ENCODE measurements at places on chromosomes 12 and 14.
A peak's percentile ranks its signal among the peaks of the same experiment; 100 is the strongest.

- peak; percentile 19 for DNase-seq
These were observed 59.9 kb downstream of the CCDC92 start for GRCh38 chr12:123912415-123913380.

- DNase-seq = no peak
These were observed 17.7 kb downstream of the TBK1 start for GRCh38 chr12:64469455-64470142.

GRCh38 chr14:64983439-64984310 lies 3.0 kb upstream of the FNTB start:
- no peak for DNase-seq

GRCh38 chr12:52013626-52014310 lies 7.0 kb downstream of the TAMALIN start:
- no peak for DNase-seq

GRCh38 chr12:122996188-122996601 lies 15.7 kb downstream of the ARL6IP4 start:
- DNase-seq = no peak

DNA sequence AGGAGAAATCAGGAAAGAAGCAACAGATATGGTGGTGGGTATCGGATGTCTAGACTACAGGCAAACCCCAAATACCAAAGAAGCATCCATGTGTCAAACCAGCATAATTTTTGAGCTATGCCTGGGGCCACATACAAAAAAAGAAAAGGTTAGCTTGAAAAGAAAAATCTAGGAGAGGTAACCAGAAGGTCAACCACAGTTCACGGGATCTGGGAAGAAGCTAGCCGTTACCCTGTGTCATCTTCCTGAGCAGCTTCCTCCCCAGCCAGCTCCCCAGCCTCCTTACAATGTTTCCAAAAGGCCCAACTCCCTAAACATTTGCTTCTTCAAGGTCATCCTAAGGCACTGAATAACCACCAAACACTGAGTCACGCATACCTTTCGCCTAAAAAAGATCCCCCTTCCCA lies 3.1 kb downstream of the SINHCAF start:
- DNase-seq = no peak

DNA sequence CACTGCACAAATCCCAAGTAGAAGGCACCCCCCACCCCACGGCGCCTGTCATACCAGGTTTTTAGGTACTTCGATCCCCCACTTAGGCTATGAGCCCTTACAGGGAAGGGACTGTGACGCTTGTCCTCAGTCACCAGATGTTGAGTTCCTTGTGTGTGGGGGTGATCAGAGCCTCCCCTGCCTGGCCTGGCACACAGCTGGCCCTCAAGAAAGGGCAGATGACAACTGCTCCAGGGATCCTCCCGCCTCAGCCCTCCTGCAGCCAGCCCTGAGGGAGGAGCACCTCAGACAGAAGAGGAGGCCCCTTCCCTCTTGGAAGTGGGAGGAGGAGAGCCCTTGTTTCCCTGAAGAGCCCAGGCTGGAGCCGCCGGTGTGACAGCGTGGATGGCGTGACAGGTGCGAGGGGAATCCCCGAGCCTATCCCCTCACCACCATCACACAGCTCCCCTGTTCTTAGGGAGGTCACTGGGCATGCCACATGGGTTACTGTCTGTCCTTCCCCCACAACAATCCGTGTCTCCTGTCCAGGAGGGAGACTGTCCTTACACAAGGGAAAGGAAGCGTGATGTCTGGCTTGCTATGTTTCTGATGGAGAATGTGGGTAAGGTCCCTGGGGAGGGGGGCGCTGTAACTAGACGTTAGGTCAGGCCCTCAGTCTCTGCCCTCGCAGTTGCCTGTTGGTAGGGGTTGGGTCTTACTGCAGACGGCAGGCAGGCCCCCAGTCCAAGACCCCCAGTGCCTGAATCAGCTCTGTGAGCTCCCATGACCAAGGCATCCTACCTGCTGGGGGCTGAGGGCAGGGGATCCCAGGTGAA lies 31.4 kb downstream of the P2RX4 start:
- DNase-seq = no peak

DNA sequence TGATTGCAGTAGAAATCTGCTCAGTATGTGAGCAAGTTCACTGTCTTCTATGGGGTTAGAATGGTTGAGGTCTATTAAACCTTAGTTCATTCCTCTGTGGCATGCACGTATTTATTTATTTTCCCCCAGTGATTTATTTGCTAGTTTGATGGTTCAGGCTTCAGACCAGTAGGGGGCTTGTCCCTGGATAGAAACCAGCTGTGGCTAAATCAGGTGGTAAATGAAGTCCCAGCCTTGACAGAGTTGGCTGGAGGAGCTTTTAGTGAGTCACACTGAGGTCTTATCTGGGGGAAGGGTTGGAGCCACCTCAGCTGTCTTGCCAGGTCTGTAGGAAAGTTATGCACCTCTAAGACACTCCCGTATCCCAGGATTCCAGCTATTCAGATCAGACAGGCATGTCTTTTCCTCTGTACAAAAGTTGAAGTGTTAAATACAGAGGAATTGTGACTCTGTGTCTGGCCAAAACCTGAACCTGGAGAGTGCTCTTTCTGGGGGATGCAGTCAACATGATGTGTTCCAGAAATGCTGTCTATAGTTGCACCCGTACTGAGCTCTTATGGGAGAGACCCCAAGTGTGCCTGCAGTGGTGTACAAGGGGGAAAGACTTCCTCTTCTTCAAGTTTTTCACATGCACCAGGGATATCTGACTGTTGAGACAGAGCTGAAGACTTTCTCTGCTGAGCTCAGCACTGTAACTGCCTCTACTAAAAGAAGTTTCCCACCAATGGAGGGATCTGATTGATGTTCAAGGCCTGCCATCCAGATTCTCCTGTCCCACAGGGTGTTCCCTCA lies 1322.1 kb downstream of the TMEM121 start:
- no peak for DNase-seq

DNA sequence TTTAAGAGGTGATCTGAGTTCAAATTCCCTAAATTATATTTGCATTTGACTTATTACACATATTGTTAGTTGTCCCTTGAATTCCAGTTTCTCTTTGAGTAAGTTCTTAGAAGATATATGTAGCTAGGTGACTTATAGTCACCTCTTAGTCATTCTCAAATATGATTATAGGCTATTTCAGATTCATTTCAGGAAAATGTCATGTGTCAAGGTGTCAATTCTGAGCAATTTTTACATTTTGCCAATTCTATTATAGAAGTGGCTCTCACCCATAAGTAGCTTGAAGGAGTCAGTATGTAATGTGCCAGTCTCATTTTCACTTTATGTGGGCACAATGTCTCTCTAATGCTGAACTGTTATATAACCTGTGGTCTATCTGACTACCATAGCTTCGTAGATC lies 623.4 kb downstream of the DIO2 start:
- DNase-seq = no peak

GRCh38 chr14:95507174-95507573 lies 9.3 kb downstream of the SYNE3 start:
- DNase-seq = no peak

- no peak for DNase-seq
These were observed 145.0 kb downstream of the CAND1 start for GRCh38 chr12:67414011-67414715.

DNA sequence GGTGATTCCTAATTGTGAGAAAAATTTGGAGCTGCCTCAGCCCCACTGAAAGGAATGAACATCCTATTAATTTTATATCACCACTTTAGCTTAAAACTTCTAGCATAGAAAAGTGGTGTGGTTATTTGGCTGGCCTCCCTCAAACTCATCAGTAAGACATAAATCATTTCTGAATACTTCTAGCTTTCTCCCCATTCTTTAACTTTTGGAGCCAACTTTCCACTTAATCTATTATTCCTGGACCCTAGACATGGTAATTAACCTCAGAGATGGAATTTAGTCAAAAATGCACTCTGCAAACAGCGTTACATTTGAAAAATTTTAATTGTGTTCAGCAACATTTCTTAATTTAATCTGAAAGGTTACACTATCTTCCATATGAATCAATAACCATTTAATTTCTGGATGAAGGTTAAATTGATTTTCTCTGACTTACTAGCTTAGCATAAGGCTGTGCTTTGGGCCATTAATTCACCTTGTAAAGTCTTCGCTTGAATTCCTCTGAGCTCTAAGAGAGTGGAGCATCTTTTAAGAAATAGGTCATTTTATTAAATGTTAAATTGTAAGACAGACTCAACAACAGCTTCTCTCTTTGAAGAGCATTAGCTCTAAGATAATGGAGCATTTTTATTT lies 753.6 kb upstream of the STXBP6 start:
- DNase-seq = no peak

DNA sequence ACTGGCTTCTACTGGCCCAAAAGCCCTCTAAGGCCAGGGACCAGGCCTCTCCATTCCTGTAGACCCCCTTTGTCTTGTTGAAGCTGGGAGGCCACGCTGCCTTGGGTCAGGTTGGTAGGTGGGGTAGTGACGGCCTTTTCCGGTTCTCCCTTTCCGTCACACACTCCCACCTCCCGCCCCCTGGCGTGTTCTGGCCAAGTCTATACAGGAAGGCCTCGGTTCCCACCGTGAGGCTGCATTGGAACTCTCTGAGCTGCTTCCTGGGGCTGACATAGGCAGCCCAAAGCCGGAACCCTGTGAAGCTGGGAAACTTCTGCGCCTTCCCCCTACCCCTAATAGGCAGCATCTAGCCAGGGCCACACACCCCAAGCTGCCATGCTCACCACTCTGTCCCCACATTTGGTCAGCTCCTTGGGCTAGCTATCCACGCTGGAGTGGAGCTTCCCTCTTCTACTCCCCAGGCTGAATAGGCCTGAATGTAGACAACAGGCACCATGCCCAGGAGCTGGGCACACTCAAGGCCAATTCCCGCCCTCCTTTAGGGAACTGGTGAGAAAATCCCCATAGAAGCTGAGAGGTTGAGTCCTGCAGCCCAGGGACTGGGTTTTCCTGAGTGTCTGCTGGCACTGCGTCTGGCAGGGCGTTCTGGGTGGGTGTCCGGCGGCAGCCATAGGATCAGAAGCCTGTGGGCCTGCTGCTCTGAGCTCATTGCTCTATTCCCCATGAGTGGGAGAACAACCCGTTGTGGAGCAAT lies 35.7 kb downstream of the RIN3 start:
- no peak for DNase-seq

- DNase-seq = no peak
These were observed 4.4 kb upstream of the CTDSP2 start for GRCh38 chr12:57850854-57851430.

- DNase-seq = no peak
These were observed 217.0 kb downstream of the SLC41A2 start for GRCh38 chr12:104741077-104741476.

- no peak for DNase-seq
These were observed 21.7 kb downstream of the ANKRD13A start for GRCh38 chr12:110020956-110021355.

DNA sequence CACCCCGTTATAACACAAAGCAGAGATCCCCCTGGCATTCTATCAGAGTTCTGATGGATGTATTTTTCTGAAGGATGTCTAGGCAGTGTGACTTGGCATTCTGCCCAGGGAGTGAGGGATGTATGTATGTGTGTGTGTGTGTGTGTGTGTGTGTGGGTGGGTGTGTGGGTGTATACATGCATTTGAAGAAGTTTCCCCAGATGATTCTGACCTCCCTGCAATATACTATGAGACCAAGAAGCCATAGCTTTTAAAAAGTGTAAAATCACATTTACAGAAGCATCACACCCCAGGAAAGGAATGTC lies 59.7 kb upstream of the NAP1L1 start:
- DNase-seq = no peak

GRCh38 chr14:78440356-78440894 lies 270.3 kb downstream of the NRXN3 start:
- no peak for DNase-seq

GRCh38 chr12:113860059-113860820 lies 105.9 kb downstream of the RBM19 start:
- no peak for DNase-seq

- no peak for DNase-seq
These were observed 74.0 kb downstream of the B4GALNT3 start for GRCh38 chr12:533718-534117.

DNA sequence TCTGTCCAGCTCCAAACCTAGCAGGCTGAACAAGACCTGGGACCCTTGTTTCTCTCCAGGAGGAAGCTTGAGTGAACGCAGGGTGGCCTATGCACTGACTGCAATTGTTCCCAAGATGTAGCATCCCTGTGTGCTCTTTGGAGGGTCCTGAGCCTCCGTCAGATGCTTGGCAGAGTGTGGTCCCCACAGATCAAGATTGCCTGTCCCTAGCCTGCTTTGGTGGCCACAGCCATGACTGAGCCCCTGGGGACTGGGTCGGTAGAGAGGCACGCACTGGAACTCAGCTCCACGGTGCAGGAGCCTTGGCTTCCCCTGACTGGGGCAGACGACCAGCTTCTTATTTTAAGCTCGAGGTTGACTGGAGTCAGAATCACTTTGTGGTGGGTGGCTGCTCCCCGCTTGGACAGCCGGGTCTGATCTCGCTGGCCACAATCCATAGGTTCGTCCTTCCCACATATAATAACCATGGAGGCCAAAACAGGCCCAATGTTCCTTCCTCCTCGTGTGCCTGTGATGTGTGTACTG lies 97.8 kb downstream of the LGMN start:
- DNase-seq = no peak

- DNase-seq = no peak
These were observed 73.6 kb upstream of the PPP2R5C start for GRCh38 chr14:101687756-101688546.

GRCh38 chr14:104220215-104221070 lies 82.1 kb downstream of the KIF26A start:
- no peak for DNase-seq

- peak; percentile 72 for DNase-seq
These were observed 25.2 kb downstream of the KRT8 start for GRCh38 chr12:52879394-52880351.
